Fibroblast of villous mesenchyme (primary cell): ENCODE measurements at places on chromosomes 2 and 18.

- DNase-seq: no peak
Measured at GRCh38 chr18:3081584-3081991, 68.6 kb upstream of the LPIN2 start.

DNA sequence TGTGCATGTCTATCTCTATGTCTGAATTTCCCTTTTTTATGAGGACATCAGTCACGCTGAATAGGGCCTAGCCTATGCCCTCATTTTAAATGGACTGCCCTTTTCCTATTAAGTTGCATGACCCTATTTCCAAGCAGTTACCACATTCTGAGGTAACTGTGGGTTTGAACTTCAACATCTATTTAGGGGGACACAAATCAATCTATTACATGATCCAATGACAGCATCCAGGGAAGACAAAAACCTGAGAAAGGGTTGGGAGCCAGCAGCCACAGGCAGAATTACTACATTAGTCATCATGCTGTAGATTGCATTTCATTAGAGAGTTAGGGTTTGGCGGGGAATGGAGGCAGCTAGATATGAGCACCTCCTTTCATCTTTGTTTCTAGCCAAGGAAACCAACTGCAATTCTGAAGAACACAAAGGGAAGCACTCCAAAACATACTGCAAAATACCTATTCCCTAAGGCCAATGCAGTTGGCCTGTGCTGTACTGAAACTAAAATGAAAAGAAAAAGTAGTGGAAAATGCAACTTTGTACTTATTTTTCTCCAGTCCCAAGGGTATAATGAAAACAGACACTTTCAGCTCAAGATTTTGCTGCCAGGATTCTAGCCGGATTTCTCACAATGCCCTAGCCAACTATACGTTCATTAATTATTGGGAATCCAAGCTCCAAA, 40.4 kb upstream of the C1D start:
- no peak for DNase-seq

DNA sequence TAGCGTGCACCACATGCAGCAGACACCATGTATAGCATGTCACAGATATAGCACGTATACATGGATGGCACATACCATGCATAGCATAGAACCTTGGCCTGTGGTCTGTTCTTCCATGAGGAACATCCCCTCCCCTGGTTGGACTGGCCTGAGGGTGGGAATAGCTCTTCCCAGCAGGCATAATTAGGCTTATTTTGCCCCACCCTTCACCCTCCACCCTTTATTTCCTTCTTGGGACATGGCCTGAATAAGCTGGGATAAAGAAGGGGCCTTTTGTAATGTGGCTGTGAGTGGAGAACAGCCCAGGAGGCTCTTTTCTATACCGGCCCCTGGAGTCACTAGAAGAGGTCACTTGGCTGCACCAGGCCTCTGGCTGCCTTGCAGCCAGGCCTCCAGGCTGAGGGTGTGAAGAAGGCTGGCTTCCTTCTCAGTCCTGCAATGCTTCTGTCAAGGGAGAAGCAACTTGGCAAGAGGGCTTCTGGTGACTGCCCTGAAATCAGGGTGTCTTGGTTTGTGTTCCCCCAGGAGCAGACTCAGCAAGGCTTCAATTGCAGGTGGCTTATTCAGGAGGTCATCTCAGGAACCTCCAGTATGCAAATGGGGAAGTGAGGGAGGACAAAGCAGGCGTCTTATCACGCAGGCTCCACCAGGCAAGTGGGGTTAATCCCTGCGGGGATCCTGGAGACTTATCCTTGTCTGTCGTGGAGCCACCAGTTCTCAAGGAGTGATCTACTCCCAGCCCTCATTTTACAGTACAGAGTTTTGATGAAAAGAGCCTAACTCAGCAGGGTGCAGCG, 68.2 kb downstream of the HS6ST1 start:
- DNase-seq: no peak

DNA sequence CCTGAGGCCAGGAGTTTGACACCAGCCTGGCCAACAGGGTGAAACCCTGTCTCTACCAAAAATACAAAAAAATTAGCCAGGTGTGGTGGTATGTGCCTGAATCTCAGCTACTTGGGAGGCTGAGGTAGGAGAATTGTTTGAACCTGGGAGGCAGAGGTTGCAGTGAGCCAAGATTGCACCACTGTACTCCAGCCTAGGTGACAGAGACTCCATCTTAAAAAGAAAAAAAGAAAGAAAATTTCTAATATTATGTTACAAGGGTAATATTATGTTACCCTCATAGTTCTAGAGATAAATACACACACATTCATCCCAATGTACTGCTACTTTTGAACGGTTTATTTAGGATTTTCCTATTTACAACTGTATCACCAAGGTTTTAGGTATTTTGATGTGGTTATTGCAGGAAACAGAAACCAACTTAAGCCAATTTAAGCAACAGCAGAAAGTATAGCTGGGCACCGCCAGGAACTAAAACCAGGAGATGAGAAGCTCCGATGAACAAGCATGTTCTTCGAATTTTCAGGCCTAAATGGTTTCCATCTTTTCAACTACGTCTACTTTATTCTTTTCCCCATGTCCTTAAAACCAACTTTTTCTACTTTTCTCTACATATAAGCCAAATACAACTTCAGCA, 11.8 kb upstream of the ROCK1 start:
- DNase-seq: no peak

GRCh38 chr2:9285385-9285920, 78.8 kb downstream of the ASAP2 start:
- peak; percentile 28 for DNase-seq

- DNase-seq: no peak
Measured at GRCh38 chr2:42032224-42032620, 15.6 kb upstream of the PKDCC start.

- peak; percentile 18 for DNase-seq
Measured at GRCh38 chr2:106053116-106053515, 141.0 kb downstream of the UXS1 start.

- no peak for DNase-seq
Measured at GRCh38 chr2:173213181-173213580, 137.5 kb downstream of the MAP3K20 start.

- no peak for DNase-seq
Measured at GRCh38 chr2:9646196-9647030, 15.6 kb upstream of the YWHAQ start.

DNA sequence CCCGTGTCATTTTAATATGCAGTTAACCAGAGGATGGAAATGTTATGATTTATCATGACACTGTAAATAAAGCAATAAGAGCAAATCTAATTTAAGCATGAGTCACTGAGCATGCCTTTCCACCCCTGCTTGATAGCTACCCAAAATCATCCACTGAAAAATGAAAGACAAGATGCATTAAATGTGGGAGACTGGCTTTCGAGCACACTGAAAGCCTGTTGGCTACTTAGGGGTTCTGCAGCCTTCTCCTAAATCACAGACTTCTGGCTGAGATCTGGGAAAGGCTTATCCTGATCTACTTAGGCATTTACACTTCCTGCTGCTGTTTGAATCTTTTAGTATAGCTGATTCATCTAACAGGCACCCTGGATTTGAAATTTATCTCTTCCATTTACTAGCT, 778.3 kb upstream of the CDH7 start:
- DNase-seq: no peak
